Suprapubic skin (tissue), 4 donors: ENCODE measurements at places on chromosomes 3 and 15. TPM values are rescaled to one million over a fixed set of nuclear protein-coding genes. Genes with fewer than 3 reads are reported as not detected.
A peak's percentile ranks its signal among the peaks of the same experiment; 100 is the strongest.

- DNase-seq = no peak
Measured at GRCh38 chr15:48467801-48468200, 136.6 kb downstream of the DUT start.

GRCh38 chr3:14680716-14681115 is 5.8 kb downstream of the C3orf20 start:
- no peak for DNase-seq

DNA sequence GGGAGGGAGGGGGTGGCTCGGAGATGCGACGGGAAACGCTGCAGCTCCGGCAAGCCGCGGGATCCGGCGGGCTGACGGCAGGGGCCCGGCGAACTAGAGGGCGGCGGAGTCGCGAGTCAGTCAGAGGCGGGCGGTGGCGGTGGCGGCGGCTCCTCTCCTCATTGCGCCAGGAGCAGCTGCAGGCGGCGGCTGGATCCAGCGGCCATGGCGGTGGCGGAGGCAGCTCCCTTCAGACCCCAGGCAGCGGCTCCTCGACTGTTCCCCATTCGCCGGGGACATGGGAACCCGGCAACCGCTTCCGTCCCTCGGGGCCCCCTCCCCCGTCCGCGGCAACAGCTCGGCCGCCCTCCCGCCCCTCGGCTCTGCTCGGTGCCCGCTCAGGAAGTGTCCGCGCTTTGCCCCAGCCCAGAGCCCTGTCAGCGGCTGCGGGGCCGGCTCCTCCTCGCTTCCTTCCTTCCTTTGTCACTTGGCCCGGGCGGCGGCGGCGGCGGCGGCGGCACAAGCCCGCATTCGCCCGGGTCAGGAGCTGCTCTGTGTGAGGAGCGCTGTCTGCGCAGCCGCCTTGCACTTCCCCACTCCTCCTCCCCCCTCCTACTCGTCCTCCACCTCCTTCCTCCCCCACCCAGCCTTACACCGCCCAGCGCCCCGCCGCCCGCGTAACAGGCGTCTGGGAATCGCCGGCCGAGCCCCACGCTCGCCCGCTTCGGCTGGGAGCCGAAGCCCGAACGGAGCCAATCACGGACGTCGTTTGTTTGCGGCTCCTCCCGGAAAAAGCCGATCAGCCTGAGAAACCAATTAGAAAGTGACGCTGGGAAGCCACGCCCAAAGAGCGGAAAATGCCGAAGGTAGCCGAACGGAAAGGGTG is at the start of gene GSK3B:
Gene GSK3B, minus strand, starts transcription at position 537 of the 865 bp plus-strand sequence. CDS start 1,013 bp downstream, outside the sequence.
- peak; percentile 90 for DNase-seq

- DNase-seq = no peak
Measured at GRCh38 chr15:62109982-62110851, 43.4 kb downstream of the C2CD4A start.

GRCh38 chr3:11006986-11007933 is 14.7 kb downstream of the SLC6A1 start:
- no peak for DNase-seq

DNA sequence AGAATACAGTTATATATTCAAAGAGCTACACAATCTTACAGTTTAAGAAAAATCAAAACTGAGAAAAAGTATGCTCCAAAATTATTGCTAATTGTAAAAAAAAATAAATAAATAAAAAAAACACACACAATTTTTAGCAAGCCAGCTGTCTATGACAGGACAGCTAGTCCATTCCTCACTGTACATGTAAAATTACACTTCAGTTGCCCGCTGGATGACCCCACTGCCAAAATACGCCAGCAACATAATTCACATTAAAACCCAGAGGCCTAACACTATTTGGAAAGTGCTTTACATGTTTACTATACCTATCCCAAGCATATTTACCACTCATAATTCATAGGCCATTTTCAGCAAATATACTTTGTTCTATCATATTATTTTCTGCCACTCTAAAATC is 5.8 kb downstream of the MYO9A start:
- no peak for DNase-seq

DNA sequence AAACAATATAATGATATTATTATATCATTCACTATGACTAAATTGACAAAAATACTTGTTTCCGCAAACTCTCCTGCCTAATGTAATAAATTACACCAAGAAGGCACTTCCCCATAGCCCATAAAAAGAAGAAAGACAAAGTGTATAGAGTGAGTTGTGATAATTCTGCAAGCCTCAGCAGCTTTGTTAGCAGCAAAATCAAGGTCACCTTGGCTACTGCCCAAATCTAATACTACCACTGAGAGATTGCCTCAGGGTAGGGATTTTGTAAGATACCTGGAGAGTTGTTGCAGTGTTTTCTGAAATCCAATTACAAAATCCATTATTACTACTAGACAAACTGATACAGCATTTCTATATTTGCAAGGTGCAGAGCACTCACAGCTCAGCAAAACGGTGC is 503.5 kb downstream of the FGF12 start:
- DNase-seq = no peak

GRCh38 chr3:154851644-154852043 is 228.5 kb upstream of the MME start:
- DNase-seq = no peak

- DNase-seq = no peak
Measured at GRCh38 chr3:177320765-177321247, 123.5 kb upstream of the TBL1XR1 start.

GRCh38 chr3:196650740-196651311 is 11.3 kb downstream of the NRROS start:
- DNase-seq = peak; percentile 78

GRCh38 chr3:151265866-151266265 is 12.5 kb downstream of the P2RY14 start:
- no peak for DNase-seq

DNA sequence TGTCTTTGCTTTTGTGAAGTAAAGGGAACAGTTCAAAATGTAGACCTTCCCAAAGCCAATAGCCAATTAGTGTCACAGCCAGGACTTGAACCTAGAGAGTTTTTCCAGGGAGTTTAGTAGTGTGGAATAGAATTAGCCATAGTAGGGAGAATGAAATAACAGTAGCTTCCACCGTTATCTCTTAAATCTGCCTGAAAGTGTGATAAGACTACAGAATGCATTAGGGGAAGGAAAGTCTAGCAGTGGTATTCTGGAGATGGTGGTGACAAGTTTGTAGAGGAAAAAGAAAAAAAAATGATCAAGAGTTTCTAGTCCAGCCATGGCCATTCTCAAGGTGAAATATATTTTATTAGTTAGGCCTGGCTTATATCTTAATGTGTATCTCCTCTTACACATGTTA is 13.8 kb downstream of the ATP11B start:
- DNase-seq = no peak

DNA sequence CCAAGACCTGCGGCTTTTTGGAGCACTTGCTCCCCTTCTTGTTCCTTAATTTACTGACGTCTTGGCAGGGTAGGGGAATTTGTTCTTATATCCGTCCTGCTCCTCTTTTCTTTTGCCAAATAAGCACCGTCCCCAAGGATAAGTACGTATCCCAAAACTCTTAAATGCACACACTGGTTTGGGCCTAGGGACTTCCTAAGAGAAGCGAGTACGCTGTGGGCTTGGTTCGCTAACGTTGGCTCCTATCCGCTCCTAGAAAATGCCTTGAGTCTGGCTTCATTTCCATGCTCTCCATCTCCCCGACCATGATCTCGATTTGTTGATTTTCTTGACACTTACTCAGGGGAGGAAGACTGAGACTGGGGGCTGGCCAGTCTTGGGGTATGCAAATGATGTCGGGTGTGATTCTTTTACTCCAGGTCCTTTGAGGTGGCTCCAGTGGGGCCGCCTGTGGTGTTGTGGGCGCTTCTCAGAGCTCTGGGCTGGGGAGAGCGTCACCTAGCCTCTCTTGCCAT is 1.3 kb downstream of the MYRIP start:
- no peak for DNase-seq

DNA sequence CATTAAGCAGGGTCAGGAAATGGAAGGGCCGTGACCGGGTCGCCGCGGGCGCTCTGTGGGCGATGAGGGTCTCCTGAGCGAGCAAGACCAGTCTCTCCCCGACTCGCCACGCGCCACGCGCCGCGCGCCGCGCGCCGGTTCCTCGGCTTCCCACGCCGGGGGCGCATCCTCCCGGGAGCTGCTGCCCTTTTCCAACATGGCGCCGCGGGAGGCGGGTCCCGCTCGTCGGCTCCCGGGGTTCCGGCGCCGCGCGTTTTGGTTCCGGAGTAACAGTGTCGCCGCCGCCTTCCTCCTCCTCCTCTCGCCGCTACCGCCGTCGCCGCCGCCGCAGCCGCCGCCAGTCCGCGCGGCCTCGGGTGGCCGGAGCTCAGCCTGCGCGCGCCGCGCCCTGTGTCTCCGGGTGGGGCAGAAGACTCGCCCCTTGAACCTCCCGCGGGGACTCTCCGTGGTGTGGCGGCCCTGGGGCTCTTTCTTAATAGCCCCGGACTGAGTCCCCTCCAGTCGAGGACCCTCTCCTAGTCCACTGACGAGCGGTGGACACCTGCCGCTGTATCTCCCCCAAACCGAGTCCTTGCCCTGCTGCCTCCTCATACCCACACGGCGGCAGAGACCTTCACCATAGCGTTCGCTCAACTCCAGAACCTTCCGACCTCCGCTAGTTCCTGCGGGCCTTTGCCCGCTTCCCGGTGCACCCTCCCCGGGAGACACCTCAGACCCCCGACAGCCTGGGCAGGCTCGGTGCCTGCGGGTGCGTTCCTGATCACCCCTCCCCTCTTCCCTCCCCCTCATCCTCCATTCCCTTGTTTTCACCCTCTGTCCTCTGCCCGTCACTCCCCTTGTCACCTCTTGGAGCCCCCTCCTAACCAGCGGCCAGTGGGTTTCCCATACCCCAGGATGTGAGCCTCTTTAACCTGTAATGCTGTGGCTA is at the start of gene MAP2K5:
Gene MAP2K5, plus strand, starts transcription at position 284 of the 928 bp plus-strand sequence. Its CDS starts 633 bp downstream, at position 917.
- DNase-seq = peak; percentile 93

GRCh38 chr3:45154641-45155147 is 8.5 kb upstream of the CDCP1 start:
- DNase-seq = no peak

- DNase-seq = no peak
Measured at GRCh38 chr3:17310983-17311382, 426.2 kb downstream of the PLCL2 start.

- DNase-seq = no peak
Measured at GRCh38 chr15:77816983-77817382, 184.3 kb upstream of the LINGO1 start.

GRCh38 chr3:166052440-166052839 is 215.2 kb upstream of the BCHE start:
- DNase-seq = no peak

DNA sequence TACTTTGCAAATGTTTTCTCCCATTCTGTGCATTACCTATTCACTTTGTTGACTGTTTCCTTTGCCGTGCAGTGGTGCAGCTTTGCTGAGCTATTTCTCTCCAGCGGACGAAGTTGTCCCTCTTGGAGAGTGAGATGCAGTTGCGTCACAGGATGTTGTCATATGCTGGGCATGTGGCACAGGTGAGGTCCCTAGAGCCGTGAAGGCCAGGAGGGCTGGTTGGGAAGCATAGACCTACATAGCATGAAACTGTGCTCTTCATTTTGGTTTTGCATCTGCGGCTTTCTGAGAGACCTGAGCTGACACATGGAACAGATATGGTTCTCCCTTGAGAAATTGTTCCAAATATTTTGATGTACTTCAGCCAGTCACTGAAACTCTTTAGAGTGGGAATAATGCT is 108.5 kb downstream of the CACNA1D start:
- DNase-seq = no peak

GRCh38 chr15:58690703-58691102 is 58.8 kb downstream of the ADAM10 start:
- no peak for DNase-seq

GRCh38 chr15:79769933-79770759 is 126.7 kb downstream of the MTHFS start:
- no peak for DNase-seq

DNA sequence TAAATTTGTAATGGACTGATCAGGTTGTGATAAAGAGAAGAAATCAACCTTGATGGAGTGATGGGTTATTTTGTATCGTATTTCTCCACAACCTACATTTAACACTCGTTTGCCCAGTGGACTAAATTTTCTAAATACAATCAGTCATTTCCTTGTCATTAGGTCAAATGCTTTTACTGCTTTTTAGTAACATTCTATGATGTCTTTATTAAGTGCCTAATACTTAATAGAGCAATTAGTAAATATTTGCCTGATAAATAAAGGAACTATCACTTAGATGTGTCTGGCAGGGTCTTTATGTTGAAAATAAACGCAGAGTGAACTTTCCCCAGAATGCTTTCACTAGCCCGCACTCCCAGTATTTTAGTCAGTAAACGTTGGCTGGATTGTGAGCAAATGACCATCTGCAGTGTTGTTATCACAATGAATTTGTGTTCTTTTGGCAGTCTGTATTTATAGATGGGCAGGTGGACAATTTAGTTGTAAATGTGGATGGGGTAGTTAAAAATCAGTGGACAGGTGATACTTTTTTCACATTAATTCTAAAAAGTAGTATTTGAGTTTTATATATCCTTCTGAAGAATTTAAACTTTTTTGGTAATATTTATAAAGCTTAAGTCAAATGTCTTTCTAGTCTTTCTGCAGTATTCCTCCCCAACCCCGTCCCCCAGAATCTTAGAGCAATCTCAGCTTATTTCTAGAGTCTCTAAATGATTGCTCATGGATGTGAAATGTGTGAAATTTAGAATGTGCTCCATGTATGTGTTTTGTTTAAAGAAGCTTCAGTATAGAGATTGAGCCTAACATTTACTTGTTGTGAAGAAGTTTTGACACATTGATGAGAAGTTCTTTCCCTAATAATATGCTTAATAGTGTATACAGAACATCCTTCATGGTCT is 4.9 kb downstream of the USP3 start:
- no peak for DNase-seq

GRCh38 chr3:112504123-112504522 is 4.9 kb upstream of the BTLA start:
- no peak for DNase-seq

- no peak for DNase-seq
Measured at GRCh38 chr15:31485911-31486461, 159.4 kb downstream of the KLF13 start.

Gene NUP210
- total RNA-seq = 15.4 TPM

Gene DPPA2
- total RNA-seq = not detected

Gene ISLR2
- 0.57 TPM for total RNA-seq

Gene RYR3
- total RNA-seq = 2.0 TPM

Gene ILDR1
- 3.7 TPM for total RNA-seq

Gene THRB
- 16.6 TPM for total RNA-seq
